OCI-M1 (cell line): ENCODE measurements at places on chromosomes 3 and 15.
A peak's percentile ranks its signal among the peaks of the same experiment; 100 is the strongest.

GRCh38 chr3:52880047-52880446 lies 17.3 kb downstream of the STIMATE start:
- DNase-seq, result no peak

DNA sequence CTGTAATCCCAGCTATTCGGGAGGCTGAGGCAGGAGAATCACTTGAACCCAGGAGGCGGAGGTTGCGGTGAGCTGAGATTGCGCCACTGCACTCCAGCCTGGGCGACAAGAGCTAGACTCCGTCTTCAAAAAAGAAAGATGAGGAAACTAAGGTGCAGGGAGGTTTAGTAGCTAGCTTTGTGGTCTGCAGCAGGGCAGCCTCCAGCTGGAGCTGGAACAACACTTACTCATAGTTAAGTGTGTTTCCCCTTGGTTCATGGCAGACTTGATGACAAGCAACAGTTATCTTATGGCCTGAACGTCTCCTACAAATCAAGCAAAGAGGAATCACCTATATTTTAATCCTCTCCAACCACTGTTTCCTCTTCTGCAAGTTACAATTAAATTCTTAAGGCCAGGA lies 12.6 kb downstream of the KAT2B start:
- no peak for DNase-seq

DNA sequence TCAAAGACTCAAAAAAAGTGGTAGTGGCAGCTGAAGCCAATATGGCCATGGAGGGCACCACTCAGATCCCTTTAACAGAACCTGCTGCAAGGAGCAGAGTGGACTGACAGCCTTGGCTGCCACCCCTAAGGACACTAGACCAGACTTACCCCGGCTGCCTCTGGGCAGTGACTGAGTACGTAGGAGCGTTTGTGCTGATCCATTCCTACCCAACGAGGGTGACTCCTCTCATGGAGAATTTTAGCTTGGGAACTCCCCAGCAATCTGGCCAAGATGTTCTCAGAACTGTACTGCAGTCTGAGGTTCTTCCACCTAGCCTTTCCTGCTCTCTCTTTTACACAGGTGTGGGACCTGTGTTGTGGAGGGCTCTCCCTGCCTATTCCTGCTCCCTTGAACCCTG lies 22.1 kb downstream of the CLEC3B start:
- no peak for DNase-seq

- DNase-seq, result peak; percentile 94
Observed at GRCh38 chr3:4504340-4505261, 11.5 kb downstream of the ITPR1 start.

GRCh38 chr3:198032039-198032936 lies 72.3 kb downstream of the LMLN start:
- no peak for DNase-seq

- DNase-seq, result no peak
Observed at GRCh38 chr3:66722675-66723074, 221.9 kb upstream of the LRIG1 start.

DNA sequence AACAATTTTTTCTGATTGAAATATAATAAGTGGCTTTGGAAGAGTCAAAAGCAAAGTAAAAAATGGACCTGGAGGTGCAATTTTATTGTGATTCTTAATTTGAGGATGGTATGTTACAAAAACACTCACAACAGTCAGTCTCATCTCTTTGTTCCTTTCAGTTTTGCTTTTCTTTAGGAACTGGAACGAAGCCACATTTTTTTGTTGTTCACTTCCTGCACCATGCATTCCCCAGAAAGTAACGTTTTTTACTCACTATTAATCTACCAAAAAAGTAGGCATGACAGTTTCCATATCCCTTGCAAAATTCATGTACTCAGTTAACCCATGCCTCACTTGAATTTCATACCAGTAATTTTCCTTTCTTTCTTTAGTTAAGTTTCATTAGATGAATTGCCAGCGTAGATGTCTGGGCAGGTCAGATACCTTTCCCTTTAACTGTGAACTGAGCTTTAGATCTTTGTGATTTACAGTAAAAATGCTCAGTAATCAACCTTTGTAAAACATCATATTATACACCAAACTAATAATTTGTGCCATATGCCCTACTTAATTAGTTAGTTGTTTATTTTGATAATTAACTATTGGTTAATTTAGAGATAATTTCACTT lies 384.3 kb downstream of the ROBO1 start:
- peak; percentile 60 for DNase-seq

- DNase-seq, result peak; percentile 84
Observed at GRCh38 chr15:73700041-73700842, 16.1 kb downstream of the CD276 start.

- DNase-seq, result peak; percentile 65
Observed at GRCh38 chr3:25903371-25904129, 113.7 kb downstream of the OXSM start.

DNA sequence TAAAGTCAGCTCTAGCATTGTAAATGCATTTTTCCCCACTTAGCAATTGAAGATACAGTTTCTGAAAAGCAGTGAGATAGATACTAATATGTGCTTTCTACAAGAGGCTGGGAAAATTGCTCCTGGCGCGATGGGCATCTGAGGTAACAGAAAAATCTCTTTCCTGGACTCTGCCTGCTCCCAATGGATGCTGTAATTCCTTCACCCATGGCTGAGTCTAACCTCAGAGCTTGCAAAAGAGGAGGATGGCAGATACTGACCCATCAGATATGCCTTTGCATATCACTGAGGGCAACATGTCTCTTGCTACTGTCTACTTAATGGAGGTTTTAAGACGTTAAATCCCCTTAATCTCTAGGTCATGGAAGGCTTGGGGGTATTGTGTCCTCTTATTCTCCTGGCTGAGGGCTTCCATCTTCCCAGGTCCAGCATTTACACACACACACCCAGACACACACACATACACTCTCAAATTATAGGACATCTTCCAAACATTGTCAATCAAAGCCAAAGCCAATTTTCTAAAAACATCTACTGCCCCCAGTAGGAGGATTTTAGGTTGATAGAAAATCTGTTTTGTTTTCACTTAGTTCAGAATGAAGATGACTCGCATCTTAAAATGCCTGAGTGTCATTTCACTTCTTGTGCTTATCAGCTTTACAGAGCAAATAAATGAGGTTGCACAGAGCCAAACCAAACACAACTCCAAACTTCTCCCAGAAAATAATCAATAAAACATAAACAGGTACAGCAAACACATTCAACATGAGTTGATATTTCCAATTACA lies 2.4 kb downstream of the TRPM1 start:
- DNase-seq, result peak; percentile 11

- peak; percentile 91 for DNase-seq
Observed at GRCh38 chr3:3998140-3998922, 199.1 kb downstream of the LRRN1 start.

GRCh38 chr3:72997421-72997961 lies 880 bp downstream of the PPP4R2 start:
- DNase-seq, result peak; percentile 77

GRCh38 chr3:167863811-167864551 lies 128.5 kb downstream of the SERPINI1 start:
- no peak for DNase-seq

- DNase-seq, result no peak
Observed at GRCh38 chr3:61981060-61981459, 392.3 kb downstream of the FEZF2 start.

DNA sequence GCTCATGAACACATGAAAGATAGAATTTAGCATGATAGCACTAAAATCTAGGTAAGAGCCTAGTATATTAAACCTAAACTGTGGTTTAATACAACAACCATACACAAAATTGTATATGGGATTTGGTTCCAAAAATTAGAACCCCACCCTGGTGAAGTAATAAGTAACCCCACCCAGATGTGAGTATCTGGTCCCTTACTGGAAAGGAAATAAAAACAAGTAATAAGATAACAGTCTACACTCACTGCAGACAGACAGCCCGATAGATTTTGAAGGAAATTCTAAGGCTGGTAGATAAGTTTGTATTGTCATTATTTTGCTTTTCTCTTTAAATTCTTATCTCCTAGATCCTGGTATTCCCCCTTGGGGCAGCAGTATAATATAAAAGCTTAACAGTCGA lies 184.9 kb downstream of the ZBTB20 start:
- peak; percentile 39 for DNase-seq

- no peak for DNase-seq
Observed at GRCh38 chr15:96184297-96184696, 146.2 kb upstream of the NR2F2 start.

GRCh38 chr15:80580536-80581260 lies 114.4 kb upstream of the ABHD17C start:
- DNase-seq, result no peak
